ENCODE measurements at places on chromosomes 1 and 21. TPM values are rescaled to one million over a fixed set of nuclear protein-coding genes. Genes with fewer than 3 reads are reported as not detected.

The EDN2 gene
- total RNA-seq = not detected

DNA sequence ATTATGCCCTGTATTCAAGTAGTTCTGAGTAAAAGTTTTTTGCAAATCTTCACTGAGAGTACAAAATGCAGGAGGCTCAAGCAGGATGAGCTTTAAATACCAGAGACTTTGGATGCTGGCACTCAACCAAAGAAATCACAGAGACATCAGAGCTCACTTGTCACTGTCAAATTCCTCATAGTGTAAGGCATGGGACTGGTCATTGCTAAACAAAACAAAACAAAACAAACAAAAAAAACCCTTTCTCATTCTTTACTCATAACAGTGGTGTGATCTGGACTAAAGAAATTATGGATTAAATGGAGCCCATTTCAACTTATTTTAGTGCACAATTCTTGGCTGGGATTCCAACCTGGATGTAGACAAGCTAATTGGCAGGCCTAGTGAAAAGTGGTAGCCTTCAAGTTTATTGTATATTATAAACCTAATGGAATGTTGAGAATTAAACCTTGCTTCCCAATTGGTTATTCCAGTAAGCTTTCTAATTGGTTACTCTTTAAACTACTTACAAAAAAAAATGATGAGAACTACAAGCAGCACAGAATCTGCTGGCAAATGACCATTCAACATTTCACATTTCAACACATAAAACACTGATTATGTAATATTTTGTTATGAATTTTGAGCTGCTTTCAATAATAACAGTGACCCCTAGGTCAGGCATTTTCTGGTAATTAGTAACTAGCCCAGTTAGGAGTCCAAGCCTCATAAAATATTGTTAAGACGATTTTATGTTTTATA, 30.6 kb upstream of the NEK7 start:
- no peak overlapping the region for H3K4me3 ChIP-seq
- H3K27me3 ChIP-seq = no peaks in the 10 kb centered on the region
- peaks cover 69% of the 10 kb centered on the region for H3K4me1 ChIP-seq
- H3K27ac ChIP-seq = peak overlapping the region; percentile 32

GRCh38 chr1:97739596-97740103, 181.2 kb downstream of the DPYD start:
- no peaks in the 10 kb centered on the region for H3K27me3 ChIP-seq
- H3K36me3 ChIP-seq = no peaks in the 10 kb centered on the region
- H3K27ac ChIP-seq = no peak overlapping the region
- peak; percentile 52 for DNase-seq
- H3K4me1 ChIP-seq = peaks cover 11% of the 10 kb centered on the region
- H3K4me3 ChIP-seq = no peak overlapping the region

GRCh38 chr1:185645162-185645640, 89.0 kb upstream of the HMCN1 start:
- H3K27ac ChIP-seq = peak overlapping the region; percentile 84
- no peaks in the 10 kb centered on the region for H3K36me3 ChIP-seq
- H3K27me3 ChIP-seq = no peaks in the 10 kb centered on the region
- DNase-seq = peak; percentile 24
- no peak overlapping the region for H3K4me3 ChIP-seq

- no peak overlapping the region for H3K27ac ChIP-seq
- H3K4me3 ChIP-seq = no peak overlapping the region
- peak; percentile 17 for DNase-seq
- H3K4me1 ChIP-seq = peaks cover 4% of the 10 kb centered on the region
Measured at GRCh38 chr21:36487641-36488307, 7.9 kb upstream of the CLDN14 start.

Measured in GM23248 (cell line).